ENCODE measurements at places on chromosomes 1 and 21.

GRCh38 chr1:236156512-236157208, 14.3 kb downstream of the GPR137B start:
- no peak for DNase-seq

GRCh38 chr1:61052395-61053225, 29.8 kb upstream of the NFIA start:
- DNase-seq, result no peak

DNA sequence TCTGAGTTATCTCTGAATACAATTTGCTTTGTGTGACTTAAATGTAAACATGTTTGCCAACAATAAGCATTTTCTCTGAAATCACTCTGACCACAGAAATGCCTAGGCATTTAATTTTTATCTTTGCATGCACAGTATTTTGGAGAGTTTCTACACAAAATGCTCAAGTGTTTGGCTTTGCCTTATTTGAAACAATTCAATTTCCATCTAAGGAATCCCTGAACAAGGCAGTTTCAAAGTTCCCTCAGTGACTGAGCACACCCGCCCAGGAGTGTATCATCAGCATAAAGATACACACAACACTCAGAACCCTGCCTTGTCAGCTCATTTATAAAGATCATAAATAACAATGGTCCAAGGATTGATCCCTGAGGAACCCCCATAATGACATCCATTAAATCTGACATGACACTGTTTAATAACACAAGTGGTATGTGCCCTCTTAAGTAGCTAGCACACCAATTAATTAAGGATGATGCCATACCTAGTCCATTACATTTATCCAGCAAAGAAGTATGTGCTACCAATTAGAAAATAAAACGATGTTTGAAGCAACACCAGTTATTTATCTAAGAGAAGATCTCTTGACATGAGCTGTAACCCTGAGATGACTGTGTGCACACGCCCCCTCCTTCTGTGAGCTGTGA, 585.8 kb downstream of the ADGRL2 start:
- no peak for DNase-seq

DNA sequence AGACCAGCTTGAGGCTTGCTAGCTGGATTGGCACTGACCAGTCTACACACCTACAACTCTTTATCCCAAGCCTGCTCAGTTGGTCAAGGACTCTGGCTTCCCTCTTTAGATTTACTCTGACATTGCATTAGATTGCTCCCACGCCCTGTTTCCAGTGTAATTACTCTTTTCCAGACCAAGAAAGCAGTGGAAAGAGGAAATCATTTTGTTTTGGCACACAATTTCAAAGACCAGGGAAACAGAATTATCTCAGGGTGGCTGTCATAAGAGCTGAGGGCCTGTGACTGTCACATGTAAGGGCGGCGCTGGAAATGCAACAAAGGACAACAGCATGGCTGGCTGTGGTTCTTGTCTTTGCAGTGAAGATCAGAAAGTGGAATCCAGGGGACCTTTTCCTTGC, 302.7 kb downstream of the HHAT start:
- no peak for DNase-seq

DNA sequence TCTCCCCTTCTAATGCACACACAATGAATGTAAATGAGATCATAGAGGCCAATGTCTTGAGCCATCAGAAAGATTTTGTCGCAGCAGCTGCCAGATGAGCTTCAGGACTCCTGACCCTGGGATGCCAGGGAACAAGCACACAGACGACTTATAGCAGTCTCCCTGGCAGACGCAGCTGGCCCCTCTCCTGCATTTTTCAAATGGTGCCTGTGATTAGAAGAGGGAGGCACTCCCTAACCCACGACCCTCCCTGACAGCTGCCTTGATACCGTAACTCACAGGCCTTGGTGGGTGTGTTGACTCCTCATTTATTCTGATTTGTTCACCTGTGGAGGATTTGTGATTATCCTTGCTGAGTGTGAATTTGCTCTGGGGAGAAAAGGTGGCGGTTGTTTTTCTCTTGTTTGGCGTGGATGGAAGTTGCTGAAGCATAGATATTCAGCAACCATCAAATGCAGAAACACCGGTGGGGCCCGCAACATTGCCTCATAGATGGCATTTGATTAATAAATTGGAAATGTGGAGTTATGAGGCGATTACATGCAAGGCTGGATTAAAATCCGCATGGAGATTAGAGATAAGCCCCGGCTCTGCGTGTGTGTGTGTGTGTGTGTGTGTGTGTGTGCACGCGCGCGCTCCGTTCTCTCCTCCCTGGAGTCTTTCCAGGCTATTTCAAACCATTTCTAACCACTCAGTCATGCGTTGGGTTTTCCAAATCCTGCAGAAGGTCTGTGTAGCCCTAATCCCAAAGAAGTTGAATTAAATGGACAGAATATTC, 2.1 kb upstream of the RD3 start:
- DNase-seq, result no peak

GRCh38 chr1:220876511-220877376, 2.5 kb upstream of the HLX start:
- peak; percentile 29 for DNase-seq

DNA sequence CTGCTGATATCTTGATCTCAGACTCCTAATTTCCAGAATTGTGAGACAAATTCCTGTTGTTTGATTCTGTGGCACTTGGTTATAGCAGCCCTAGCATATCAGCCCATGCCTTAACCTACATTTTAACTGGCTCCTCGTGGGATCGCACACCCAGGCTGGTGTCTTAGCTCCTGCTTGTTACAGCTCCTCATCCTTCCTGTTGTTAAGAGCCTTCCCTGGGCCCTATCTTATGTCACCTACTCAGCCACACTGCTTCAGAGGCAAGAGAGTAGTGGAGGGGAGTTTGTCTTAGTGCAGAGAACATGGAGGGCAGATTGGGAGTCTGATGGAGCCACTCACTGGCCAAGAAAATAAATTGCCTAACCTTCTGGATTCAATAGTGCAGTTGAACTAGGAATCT, 131.0 kb downstream of the ROR1 start:
- no peak for DNase-seq

DNA sequence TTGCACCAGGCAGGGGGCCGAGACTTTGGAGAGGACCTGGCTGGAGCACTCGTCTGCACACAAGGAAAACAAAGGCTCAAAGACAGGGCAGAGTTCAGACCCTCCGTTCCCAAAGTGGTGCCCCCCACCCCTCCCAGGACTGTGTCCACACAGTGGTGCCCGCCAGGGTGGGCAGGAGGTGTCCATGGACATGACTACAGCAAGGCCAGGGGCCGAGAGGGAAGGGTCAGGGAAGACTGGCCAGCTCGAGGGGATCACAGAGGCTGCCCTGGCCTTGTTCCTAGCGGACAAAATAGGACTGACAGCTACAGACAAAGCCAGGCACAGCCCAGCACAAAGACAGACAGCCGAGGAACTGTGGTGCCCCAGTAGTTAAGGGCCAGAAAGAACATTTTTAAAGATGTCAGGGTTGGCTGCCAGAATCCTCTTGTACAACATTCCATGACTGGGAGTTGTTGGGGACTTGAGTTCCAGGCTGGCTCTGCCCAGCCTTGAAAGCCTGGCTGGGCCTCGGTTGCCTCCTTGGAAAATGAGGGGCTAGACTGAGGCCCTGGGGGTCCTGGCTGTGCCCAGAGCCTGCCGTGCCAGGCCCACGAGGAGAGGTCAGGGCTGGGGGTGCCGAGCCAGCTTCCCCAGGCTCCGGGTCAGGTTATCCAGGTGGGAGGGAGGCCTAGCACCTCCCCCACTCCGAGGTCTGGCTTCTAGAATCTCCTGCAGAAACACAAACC, 63.7 kb downstream of the SLX9 start:
- peak; percentile 11 for DNase-seq
